Activated CD4-positive, alpha-beta T cell treated with anti-CD3 and anti-CD28 coated beads for 36 hours (primary cell): ENCODE measurements at places on chromosomes 5 and 9. TPM values are rescaled to one million over a fixed set of nuclear protein-coding genes. Genes with fewer than 3 reads are reported as not detected.

GRCh38 chr5:113381791-113382190 lies 53.0 kb downstream of the TSSK1B start:
- peaks cover 18% of the 10 kb centered on the region for H3K27me3 ChIP-seq
- H3K36me3 ChIP-seq, result no peaks in the 10 kb centered on the region
- no peak overlapping the region for H3K4me3 ChIP-seq
- H3K4me1 ChIP-seq, result peaks cover 29% of the 10 kb centered on the region
- H3K27ac ChIP-seq, result no peak overlapping the region
- no peak for DNase-seq

DNA sequence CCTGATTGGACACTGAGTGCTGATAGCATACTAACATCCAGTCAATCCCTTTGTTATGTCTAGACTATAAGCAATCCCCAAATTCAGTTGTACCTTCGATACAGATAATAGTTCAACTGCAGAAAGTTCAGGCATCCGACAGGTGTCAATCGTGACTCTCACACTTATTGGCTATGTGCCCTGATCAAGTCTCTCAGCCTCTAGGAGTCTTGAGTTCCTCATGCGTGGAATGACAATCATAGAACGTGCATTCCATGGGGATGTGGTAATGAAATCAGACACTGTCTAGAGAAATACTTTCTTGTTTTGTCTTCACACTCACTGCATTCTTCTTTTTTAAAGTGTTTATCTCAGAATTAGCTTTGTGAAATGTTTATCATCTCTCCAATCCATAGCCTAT lies 4.8 kb downstream of the ANKRD34B start:
- no peaks in the 10 kb centered on the region for H3K4me1 ChIP-seq
- no peak overlapping the region for H3K4me3 ChIP-seq
- no peaks in the 10 kb centered on the region for H3K36me3 ChIP-seq
- no peak for DNase-seq
- peaks cover 32% of the 10 kb centered on the region for H3K27me3 ChIP-seq

The AGXT2 gene
- not detected for total RNA-seq

DNA sequence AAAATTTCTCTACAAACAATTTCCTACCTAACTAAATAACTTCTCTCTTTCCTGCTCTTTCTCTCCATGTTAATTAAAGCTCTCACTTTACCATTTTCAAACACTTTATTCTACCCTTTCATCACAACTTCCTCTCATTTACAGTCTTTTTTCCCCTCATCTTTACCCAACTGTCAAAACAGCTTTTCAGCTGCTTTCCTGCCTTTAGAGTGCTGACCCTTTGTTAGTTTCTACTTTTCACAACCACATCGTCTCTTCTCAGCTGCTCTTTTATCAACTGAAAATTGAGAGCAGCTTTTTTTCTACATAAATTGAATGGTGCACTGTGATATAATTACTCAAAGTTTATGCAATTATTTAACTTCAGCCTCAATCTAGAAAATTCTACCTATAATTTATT lies 3.1 kb upstream of the HOMER1 start:
- H3K36me3 ChIP-seq, result no peaks in the 10 kb centered on the region
- H3K4me1 ChIP-seq, result peaks cover 19% of the 10 kb centered on the region
- H3K27me3 ChIP-seq, result peaks cover 7% of the 10 kb centered on the region
- no peak overlapping the region for H3K4me3 ChIP-seq
- no peak overlapping the region for H3K27ac ChIP-seq
- DNase-seq, result no peak

- H3K4me1 ChIP-seq, result no peaks in the 10 kb centered on the region
- no peak overlapping the region for H3K27ac ChIP-seq
- peaks cover 34% of the 10 kb centered on the region for H3K36me3 ChIP-seq
- no peak for DNase-seq
- H3K27me3 ChIP-seq, result no peaks in the 10 kb centered on the region
- H3K4me3 ChIP-seq, result no peak overlapping the region
These were observed 22.8 kb downstream of the FBXW5 start for GRCh38 chr9:136921718-136922117.

The SPINK13 gene
- not detected for total RNA-seq

The AK8 gene
- total RNA-seq, result 0.21 TPM
